ENCODE measurements at places on chromosomes 16 and 17.

GRCh38 chr17:66791347-66791746, 43.6 kb upstream of the CACNG5 start:
- no peak for DNase-seq

- DNase-seq, result no peak
Observed at GRCh38 chr17:73564843-73565242, 79.4 kb downstream of the SDK2 start.

GRCh38 chr17:81483085-81483861, 29.3 kb downstream of the ACTG1 start:
- no peak for DNase-seq

GRCh38 chr16:88656291-88656980, 5.6 kb upstream of the CYBA start:
- DNase-seq, result no peak

DNA sequence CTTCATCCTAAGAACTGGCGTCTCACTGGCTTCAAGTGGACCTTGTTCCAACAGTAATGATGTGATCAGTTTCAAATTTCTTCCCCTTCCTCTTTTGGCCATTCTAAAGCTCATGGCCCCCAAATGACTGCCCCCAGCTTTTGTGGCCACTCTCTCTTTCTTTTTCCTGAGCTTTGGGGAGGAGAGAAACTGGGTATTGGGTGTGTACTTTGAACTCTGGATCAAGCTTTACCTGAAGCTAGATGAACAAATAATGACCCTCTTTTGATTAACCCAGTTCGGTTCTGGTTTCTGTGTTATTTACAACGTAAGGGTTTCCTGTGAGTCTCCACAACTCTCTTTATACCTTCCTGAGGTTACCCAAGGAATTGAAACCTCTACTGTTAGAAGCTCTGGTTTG, 132.7 kb downstream of the FTO start:
- DNase-seq, result no peak

DNA sequence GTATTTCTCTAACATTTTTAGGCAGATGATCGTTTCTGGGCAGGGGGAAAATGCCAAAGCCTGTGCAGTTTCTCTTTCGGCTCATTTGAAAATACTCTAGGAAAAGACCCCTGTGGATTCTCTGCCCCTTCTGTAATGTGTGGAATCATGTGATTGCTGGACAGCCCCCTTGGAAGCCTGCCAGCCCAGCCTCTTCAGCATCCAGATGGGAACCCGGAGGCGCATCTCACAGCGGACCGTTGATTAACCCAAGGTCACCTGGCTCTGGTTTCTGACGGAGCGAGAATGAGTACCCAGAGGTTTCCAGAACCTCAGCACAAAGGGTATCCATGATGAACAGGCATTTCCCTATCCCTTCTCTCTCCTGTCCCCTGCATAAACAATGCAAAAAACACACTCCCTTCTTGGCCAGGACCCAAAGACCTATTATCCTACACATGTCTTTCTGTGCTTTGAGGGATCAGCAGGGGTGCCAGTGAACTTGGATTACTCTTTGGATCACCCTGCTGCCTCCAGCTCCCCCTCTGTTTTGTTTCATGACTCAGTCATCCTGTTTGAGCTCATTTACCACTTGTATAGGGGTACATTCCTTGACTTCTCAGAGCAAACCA, 957.1 kb upstream of the RBFOX1 start:
- no peak for DNase-seq

GRCh38 chr17:59810894-59811153, 81.9 kb downstream of the TUBD1 start:
- DNase-seq, result no peak

GRCh38 chr16:88867581-88868246, 1.3 kb upstream of the PABPN1L start:
- no peak for DNase-seq

GRCh38 chr16:69542974-69543373, 22.8 kb upstream of the NFAT5 start:
- DNase-seq, result no peak

- DNase-seq, result no peak
Observed at GRCh38 chr17:77353684-77354419, 213.1 kb downstream of the SEC14L1 start.

DNA sequence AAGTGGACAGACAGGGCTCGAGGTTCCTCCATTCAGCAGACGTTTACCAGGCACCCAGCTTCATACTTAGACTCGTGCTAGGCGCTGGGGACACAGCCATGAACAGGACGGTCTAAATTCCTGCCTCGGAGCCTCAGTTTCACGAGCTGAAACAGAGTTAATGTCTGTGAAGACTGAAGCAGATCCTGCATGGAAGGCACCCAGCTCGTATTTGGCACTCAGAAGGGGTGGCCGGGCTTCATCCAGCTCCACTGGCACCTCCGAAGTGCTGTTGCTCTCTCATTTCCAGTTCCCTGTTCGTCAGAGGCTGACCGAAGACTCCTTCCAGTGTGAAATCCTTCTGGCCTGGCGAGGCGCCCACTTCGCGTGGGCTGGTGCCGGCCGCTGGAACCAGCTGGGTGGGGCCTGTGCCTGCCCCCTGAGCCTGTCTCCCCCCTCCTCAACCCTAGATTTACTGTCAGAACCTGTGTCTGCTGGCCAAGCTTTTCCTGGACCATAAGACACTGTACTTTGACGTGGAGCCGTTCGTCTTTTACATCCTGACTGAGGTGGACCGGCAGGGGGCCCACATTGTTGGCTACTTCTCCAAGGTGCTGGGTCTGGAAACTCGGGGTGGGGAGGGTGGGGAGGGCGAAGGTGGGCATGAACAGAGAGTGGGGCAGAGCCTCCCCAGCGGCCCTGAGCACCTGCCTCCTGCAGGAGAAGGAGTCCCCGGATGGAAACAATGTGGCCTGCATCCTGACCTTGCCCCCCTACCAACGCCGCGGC, 5.8 kb downstream of the PRSS8 start:
- no peak for DNase-seq

DNA sequence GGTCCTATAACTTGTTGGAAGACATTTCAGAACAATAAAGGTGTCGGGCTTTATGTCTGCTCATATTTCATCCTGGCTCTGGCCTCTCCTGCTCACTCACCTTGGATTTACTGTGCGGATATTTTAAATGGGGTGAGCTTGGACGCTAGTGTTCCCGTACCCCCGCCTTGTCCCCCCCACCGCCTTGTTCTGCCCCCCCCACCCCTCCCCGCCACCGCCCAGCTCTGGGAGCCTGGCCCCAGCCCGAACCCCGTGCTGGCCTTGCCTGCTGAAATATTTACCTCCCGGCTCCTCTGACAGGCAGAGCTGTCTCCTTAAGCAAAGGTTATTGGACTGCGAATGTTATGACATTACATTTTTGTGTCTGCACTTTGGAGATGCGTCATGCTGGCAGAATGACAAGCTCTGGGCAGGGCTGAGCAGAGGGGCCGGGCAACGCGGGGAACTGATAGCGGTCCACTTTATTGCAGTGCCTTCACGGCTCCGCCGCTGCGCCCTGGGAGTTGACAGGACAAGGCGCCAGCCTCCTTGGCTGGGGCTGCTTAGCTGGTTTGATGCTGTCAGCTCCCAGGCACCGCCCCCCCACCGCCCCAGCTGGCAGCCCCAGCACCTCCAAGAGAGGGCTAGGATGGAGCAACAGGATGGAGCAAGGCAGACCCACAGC, 222.5 kb upstream of the GSE1 start:
- DNase-seq, result no peak

DNA sequence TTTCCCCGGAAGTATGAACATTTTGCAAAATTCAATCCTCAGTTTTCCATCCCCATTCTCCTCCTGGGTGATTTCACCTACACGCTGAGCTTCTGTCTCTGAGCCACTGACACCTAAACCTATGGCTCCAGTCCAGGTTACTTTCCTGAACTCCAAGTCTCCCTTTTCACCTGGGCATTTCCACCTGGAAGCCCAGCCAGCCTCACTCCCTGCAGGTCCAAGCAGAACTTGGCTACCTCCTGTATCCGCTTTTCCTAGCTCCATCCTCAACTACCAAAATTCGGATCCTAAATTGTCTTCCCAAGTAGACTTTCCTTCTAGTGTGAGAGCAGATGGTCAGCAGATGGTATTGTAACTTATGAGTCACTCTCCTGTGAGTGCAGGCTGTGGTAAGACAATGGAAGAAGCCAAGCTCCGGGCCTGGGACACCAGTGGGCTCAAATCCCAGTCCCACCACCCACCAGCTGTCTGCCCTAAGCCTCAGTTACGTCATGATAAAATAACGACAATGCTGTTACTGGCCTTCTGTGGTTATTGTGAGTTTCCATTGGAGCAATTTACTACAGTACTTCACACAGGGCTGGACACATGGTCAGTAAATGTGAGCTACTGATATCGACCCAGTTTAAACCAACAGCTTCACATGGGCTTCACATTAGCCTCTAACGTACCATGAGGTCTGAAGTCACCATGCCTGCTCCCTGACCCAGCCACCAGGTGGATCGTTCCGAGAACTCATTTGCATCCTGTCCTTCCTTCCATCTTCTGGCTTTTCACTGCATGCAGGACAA, 33.3 kb downstream of the PECAM1 start:
- no peak for DNase-seq

DNA sequence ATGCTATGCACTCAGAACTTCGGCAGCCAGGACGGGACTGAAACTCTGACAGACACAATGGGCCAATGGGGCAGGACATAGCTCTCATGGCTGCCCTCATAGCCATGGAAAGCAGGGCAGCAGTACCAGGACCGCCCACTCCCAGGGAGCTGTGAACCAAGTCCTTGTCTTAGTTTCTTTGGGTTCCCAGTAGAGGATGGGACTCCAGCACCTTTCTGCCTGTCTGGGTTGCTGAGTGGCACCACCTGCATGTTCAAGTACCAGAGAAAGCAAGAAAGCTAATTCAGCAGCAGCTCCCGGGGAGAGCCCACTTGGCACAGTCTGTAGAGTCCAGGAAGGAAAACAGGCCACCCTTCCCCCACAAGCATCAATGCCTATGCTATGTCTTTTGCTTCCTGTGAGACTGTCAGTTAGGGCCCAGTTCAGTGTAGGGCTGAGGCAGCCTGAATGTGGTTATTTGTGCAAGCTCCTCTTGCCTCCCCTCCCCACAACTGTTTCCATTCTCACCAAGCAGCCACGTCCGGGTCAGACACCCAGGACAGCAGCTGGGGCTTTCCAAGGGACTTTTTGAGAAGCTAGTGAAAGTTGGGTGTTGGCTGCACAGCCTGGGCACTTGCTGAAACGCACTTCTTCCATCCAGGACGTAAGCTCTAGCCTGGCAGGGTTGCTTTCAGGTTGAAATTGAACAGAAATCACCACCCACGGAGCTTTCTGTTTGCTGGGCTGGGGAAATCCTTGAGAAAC, 7.8 kb downstream of the SUPT4H1 start:
- peak; percentile 86 for DNase-seq

DNA sequence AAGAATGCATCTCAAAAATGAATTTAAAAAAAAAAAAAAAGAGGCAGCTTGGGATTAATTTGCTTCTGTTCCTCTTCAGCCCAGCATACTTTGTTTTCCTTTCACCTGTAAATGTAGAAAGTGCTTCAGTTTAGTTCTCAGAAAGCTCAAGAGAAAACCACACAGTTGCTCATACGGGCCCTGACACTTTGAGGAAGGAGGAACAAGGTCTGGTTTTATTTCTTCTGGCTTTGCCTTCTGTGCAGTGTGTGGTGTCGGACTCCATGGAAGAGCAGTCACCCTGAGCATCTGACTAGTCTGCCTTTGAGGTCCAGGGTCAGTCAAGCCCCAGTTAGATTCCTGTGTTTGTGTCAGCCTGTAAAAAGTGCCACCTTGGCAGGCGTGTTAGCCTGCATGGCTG, 27.6 kb downstream of the NMT1 start:
- no peak for DNase-seq

- DNase-seq, result peak; percentile 68
Observed at GRCh38 chr17:74972107-74972972, at the start of gene HID1. TSS of gene HID1 (minus strand) at chr17:74972759. CDS start at chr17:74972656, 103 bp downstream.

GRCh38 chr17:47305302-47305923, 18.3 kb upstream of the EFCAB13 start:
- no peak for DNase-seq

GRCh38 chr16:68091380-68092261, 6.5 kb downstream of the NFATC3 start:
- DNase-seq, result no peak

GRCh38 chr16:48565752-48566151, 44.2 kb downstream of the N4BP1 start:
- DNase-seq, result no peak

GRCh38 chr17:14755002-14755401, 454.1 kb downstream of the HS3ST3B1 start:
- no peak for DNase-seq

GRCh38 chr17:28216528-28216927, 102.5 kb upstream of the TMEM97 start:
- no peak for DNase-seq

DNA sequence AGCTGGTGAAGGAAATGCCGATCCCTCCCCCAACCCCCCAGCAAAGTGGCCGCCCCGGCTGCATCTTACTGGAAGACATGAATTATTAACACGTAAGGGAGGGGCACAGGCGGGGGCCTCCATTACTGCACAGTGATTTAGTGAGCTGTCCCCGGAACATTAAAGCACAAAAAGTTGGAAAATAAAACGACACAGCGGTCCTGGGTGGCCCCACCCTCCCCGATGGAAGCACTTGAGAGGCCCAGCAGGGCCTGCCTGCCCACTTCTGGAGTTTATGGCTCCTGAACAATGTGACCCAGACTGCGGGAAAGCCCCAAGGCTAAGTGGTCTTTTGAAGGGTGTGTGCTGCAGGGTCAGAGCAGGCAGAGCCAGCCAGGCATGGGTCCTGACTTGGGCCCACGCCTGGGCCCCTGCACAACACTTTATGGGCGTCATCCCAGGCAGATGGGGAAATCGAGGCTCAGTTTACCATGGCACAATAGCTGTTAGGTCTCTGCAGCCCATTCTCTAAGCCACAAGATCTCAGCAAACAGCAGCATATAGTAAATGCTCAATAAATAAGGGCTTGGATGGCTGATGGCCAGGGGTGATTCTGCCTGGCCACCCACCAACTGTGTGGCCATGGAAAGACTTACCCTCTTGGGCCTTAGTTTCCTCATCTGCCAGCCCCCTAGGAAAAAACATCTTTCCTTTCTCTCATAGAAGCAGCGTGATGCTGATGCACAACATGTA, 22.8 kb downstream of the CCDC102A start:
- DNase-seq, result no peak

- no peak for DNase-seq
Observed at GRCh38 chr16:87133112-87133850, 183.9 kb downstream of the C16orf95 start.

DNA sequence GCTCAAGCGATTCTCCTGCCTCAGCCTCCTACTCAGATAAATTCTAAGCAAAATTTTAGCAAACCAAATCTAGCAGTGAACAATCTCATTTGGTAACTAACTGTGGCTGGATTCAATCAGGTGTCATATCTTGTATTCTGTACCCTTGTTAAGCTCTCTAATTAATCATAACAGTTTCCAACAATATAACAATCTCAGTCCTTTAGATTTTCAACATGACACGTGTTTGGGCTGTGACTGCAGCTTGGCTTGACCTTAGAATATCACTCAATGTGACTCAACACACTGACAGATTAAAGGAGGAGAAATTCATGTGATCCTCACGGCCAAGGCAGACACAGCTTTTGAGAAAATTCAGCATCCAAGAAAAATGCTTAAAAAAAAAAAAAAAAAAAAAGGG, 133.6 kb downstream of the BANP start:
- DNase-seq, result no peak

Data from stimulated activated CD4-positive, alpha-beta T cell treated with anti-CD3 and anti-CD28 coated beads, Interleukin-4, amount 100 ng/mL, for 48 hours (primary cell).